NCI-H2227 treated with DMSO at 0.1 percent for 48 hours (cell line): ENCODE measurements at places on chromosomes 3 and 15.
A peak's percentile ranks its signal among the peaks of the same experiment; 100 is the strongest.

DNA sequence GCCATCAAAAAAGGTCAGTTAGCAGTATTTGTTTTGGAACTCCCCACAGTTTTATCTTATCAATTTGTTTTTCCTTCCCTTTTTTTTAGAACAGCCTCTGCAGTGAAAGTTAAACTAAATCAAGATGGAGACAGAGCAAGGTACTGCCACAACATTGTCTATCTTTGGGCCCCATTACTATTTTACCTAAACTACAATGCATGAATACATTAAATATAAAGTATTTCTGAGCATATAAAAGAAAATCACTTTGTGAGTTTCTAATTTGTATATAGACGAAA, 139.5 kb downstream of the MEIS2 start:
- no peak for DNase-seq

DNA sequence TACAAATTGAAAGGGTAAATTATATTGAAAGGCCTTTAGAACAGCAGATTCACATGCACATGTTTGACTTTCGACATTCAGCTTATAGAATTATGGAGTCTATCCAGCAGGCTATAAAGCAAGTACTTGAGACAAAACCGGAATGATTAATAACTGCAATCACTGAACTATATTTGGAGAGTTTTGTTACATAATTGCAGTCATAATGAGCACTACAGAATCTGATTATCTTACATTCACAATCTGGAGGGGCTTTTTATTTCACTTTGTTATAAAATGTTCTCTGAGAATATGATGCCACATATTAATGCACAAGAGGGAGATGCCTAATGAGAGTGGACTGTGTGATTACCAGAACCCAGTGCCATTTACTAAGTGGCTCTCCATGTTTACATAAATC, 64.3 kb downstream of the NSUN3 start:
- DNase-seq, result no peak

GRCh38 chr3:45742461-45743089, 53.4 kb downstream of the SACM1L start:
- no peak for DNase-seq

DNA sequence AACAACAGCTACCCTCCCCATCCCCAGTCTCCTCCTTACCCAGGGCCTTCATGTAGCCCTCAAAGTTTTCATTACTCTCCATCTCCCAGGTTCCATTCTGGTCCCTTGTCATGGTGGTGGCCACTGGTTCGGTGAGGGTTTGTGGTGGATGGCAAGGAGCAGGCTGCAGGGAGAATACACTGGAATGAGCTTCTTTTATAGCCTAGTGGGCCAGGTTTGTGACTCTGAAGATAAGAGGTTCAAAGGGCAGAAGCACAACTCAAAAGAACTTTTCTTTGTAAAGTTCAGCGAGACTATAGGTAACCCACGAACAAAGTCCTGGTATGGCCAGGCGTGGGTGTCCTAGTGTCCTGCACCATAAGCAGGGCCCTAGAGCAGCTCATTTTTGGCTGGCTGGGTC, at the start of gene RBP2:
Gene RBP2 (minus strand): TSS at position 169 of the 400 bp plus-strand sequence. CDS start 57 bp downstream, at position 112.
- DNase-seq, result no peak

GRCh38 chr3:155846119-155846518, 8.1 kb downstream of the SLC33A1 start:
- no peak for DNase-seq

GRCh38 chr3:179526989-179527391, 35.7 kb upstream of the ACTL6A start:
- DNase-seq, result peak; percentile 73

GRCh38 chr3:142904639-142905436, 16.0 kb upstream of the PCOLCE2 start:
- DNase-seq, result no peak

- DNase-seq, result no peak
Measured at GRCh38 chr15:60804986-60805949, 326.3 kb upstream of the ICE2 start.

DNA sequence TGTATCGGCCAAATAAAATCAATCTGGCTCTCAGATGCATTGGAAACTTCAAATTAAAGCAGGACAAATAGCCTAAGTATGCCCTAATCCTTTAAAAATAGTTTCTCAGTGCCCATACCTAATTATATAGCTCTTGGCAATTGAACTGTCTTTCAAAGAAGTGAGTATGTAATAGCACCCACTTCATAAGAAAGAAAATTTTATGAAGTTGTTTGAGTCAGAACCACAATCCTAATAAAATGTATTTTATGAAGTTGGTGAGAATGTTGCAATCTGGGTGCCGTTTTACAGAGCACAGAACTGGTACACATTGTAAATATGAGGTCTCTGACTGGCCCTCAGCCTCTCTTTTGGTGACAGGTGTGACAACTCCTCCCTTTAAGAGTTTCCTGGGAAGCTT, 45.4 kb downstream of the EPHB1 start:
- DNase-seq, result no peak

GRCh38 chr15:65342493-65342892, 35.3 kb downstream of the IGDCC3 start:
- no peak for DNase-seq

DNA sequence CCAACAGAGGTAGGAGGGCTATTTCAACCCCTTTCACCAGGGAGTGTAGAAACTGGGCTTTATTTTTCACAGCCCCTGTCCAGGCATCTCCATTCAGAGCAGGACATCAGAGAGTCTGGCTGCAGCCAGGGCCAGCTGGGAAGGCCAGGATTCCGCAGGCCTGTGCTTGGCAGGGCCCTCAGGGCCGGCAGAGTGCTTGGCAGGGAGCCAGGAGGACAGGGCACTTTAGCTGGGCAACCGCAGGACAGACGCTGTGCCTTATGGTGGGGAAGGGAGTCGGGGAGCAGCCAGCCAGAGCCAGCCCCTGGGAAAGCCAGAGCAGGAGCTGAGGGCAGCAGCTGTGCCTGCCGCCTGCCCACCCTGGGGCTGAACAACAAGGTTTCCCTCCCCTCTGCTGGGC, 34.5 kb upstream of the IQCF6 start:
- DNase-seq, result no peak

DNA sequence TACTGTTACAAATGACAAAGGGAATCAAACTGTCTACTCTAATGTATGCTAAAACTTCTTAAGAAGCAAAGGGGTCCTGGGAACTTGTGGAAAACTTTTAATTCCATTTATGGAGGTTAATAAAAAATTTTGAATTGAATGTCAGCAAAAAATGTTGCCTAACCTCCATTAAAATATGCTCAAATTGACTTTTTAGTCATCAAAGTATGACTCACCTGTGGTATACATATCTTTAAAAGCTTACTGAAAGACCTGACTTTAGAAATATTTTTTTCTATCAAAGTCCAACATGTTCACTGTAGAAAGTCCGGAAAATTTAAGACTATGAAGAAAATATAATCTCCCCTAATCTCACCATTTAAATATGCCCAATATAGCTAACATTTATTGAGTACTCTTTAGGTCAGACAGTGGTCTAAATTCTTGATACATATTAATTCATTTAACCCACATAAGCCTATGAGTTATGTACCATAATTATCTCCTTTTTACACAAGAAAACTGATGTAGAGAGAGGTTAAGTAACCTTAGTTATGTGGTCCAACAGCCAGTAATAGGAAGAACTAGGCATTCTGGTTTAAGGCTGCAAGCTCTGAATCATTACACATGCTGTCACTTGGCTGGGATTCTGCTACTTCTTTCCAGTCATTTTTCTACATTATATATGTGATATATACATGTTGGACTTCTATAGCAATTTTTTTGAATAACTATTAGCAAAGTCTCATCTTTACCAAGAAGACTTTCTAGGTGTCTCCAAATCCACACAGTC, 83.6 kb downstream of the PDZRN3 start:
- no peak for DNase-seq

DNA sequence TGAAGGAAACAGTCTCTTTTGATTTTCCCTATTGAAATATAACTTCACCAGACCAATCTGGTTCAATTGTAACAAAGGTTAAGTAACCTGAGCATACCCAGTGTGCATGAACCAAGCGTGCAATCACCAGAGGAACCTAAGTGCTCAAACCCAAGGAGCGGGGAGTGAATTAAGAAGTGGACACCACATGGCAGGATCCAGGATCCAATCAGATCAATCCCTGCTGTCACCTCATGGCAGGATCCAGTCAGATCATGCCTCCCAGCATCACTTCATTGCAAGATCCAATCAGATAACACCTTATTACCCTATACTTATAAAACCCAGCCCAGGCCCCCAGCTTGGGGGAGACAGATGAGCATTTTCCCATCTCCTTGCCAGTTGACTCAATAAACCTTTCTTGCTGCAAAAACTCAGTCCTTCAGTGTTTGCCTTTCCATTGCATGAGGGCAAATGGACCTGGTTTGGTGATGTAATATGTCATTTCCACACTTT, 38.9 kb upstream of the RNU6-1 start:
- DNase-seq, result no peak

- DNase-seq, result no peak
Measured at GRCh38 chr3:56654460-56654859, 28.6 kb downstream of the TASOR start.

- DNase-seq, result no peak
Measured at GRCh38 chr15:90945091-90945490, 9.6 kb upstream of the RCCD1 start.

DNA sequence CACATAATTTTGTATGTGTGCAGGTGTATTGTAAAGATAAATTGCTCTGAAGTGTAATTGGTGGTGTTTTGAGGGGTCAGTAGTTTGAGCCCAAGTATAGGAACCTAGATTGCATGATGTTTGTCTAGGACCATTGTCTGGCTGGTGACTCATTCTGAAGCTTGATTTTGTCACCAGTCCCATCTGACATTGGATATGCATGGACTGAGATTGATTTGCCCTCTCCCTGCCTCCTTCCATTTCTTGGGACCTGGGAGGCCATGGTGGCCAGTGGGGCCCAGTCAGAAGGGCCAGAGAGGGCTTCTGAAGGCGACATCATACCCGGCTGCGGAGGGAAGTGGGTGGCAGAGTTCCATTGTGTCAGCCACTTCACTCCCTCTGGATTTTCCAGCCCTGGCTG, 62.3 kb downstream of the PDIA5 start:
- no peak for DNase-seq
